ENCODE measurements at places on chromosomes 4 and X.

DNA sequence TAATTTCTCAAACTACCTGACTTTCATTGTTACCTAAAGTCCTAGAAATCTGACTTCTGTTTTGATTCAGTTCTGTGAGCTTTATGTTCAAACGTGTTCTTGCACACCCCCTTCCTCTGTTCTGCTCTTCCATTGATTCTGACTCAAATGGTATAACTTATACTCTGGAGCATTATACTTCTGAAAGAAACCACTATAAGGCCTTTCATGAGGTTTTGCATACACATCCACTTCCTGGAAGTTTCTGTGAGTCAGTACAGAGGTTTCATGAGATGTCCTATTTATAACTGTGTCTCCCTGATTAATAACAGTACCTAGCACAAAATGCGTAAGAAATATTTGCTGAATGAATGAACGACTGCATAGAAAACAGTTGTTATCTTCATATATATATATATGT lies 540.2 kb upstream of the CT83 start:
- DNase-seq: no peak

DNA sequence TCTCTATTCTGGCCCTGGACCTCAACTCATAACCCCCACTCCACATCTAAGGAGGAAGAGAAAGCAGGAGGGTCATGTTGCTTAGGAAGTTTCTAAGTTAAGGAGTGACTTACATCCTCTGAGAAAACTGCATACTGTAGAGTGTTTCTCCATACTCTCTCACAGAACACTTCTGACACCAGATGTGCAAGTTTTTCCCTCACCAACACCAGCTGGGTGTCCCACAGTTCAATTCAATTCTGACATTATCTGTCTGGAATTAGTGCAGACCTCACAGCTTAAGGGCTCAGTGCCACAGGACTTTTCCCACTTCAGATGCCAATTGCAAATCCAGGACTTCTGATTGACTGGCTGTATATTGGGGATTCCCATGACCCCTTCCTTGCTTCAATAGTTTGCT lies 89.0 kb upstream of the SFRP2 start:
- no peak for DNase-seq

GRCh38 chr4:121077496-121077895 lies 5.2 kb upstream of the NDNF start:
- no peak for DNase-seq

GRCh38 chr4:7393601-7394575 lies 40.8 kb downstream of the PSAPL1 start:
- no peak for DNase-seq

GRCh38 chr4:56086561-56086960 lies 137.8 kb downstream of the CEP135 start:
- no peak for DNase-seq

DNA sequence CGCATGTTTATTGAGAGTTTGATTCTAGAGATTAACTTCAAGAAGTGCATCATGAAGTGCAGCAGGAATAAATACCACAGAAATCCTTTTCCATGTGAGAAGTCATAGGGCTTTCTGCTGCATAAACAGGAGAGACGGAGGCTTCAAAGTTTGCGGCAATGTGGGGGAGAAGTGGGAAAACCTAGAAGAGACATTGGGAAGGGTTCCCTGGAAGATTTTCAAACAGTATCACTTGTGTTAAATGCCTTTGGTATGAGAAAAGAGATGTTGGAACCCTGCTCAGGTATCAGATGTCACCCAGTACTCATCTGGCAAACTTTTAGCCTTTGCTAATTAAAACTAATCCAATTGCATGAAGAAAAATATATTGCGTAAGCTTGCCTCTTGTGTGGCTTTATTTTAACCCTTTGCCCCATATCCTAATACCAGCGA lies 15.4 kb downstream of the NHS start:
- DNase-seq: no peak

Measured in activated naive CD4-positive, alpha-beta T cell treated with Interleukin-2 at 50 U/mL for 16 hours (primary cell).